Activated CD4-positive, alpha-beta T cell treated with anti-CD3 and anti-CD28 coated beads for 36 hours (primary cell): ENCODE measurements at places on chromosomes 1 and 21.
A peak's percentile ranks its signal among the peaks of the same experiment; 100 is the strongest.

- no peak overlapping the region for H3K27ac ChIP-seq
- no peaks in the 10 kb centered on the region for H3K27me3 ChIP-seq
- peaks cover 1% of the 10 kb centered on the region for H3K36me3 ChIP-seq
- DNase-seq = peak; percentile 1
Measured at GRCh38 chr21:45990049-45990711, 8.6 kb downstream of the COL6A1 start.

DNA sequence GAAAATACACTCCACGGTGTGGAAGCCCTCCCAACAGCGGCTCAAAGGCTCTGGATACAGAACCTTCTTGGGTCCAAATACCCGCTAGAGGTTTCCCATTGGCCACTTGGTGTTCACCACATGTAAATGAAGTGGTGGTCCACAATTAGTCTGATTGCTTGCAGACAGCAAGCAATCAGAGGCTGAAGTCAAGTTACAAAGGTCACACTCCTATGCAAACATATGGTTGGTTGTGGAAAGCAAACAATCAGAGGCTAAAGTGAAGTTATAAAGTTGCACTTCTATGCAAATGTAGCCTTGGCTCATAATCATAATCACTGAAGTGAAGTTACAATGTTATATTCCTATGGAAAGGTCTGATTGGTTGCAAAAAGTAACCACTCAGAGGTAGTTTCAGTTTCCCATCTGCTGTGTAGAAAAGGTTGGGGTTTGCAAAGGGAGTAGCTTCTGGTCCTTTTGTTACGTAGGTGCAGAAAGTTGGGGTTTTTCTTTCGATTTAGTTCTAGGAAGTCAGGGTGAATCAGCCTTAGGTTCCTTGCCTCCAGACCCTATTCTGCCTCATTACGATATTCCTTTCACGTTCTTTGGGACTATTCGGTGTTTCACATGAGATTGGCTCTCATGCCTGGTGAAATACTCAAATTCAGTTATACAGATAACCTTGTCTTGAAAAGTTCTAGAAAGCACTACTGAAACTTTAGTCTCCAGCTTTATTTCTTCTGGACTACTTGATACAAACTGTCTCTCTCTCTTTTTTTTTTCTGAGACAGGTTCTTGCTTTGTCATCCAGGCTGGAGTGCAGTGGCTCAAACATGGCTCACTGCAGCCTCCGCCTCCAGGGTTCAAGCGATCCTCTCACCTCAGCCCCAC is 36.7 kb upstream of the MTF2 start:
- H3K36me3 ChIP-seq = no peaks in the 10 kb centered on the region
- H3K4me3 ChIP-seq = peak overlapping the region; percentile 56
- peak overlapping the region; percentile 92 for H3K27ac ChIP-seq
- peaks cover 30% of the 10 kb centered on the region for H3K4me1 ChIP-seq

DNA sequence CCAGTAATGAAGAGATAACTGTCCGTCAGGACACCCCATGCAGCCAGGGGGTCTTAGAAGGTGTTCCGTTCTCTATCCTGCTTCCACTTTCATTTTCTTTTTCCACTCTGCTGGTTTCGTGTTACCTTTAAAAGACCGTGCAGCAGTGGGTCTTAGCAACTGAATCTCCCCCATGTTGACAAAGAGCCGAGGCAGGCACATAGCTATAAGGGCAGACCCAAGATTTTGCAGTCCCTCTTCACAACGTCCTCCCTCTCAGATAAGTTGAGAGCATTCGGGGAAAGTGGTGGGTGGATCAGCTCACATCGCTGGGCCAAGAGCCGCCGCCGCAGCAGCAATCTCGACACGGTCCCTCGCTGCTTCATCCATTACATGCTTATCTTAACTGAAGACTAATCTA is 355.5 kb downstream of the LMO4 start:
- H3K36me3 ChIP-seq = no peaks in the 10 kb centered on the region
- H3K27ac ChIP-seq = no peak overlapping the region
- peak overlapping the region; percentile 17 for H3K4me3 ChIP-seq
- H3K27me3 ChIP-seq = peaks cover 3% of the 10 kb centered on the region
- DNase-seq = no peak

DNA sequence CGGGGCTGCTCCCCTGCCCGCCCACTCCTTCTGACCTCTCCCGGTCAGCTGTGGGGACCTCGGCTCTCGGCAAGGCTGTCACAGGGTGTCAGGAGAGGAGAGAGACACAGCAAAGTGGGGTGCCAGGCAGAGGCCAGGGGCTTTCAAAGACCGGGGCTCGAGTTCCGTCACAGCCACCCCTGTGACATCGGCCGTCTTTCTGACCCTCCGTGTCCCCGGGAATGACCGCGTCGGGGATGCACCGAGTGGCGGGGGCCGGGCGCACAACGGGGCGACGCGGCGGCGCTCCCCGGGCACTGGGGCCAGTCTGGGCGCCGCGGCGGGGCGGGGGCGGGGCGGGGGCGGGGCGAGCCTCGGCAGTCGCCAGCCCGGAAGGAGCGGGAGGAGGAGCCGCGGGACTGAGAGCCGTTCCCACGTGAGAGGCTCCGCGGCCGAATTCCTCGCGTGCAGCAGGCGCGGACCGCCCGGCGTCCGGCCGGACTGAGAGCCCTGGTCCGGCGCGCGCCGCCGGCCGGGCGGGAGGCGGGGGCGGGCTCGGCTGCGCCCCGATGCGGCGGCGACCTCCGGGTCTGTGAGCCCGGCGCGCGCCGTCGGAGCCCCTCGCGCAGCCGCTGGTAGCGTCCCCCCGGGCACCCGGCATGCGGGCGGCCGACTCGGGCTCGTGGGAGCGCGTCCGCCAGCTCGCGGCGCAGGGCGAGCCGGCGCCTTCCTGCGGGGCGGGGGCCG is 229.7 kb upstream of the TMEM51 start:
- peaks cover 34% of the 10 kb centered on the region for H3K27me3 ChIP-seq
- peaks cover 2% of the 10 kb centered on the region for H3K4me1 ChIP-seq
- DNase-seq = peak; percentile 58
- H3K27ac ChIP-seq = no peak overlapping the region
- H3K4me3 ChIP-seq = peak overlapping the region; percentile 60

- H3K27ac ChIP-seq = no peak overlapping the region
- H3K4me1 ChIP-seq = no peaks in the 10 kb centered on the region
- no peaks in the 10 kb centered on the region for H3K27me3 ChIP-seq
- H3K36me3 ChIP-seq = peaks cover 34% of the 10 kb centered on the region
- DNase-seq = no peak
Measured at GRCh38 chr21:37200641-37201480, 66.3 kb downstream of the VPS26C start.

- H3K36me3 ChIP-seq = no peaks in the 10 kb centered on the region
- no peak for DNase-seq
- H3K4me1 ChIP-seq = peaks cover 19% of the 10 kb centered on the region
- H3K27me3 ChIP-seq = peaks cover 8% of the 10 kb centered on the region
- no peak overlapping the region for H3K4me3 ChIP-seq
Measured at GRCh38 chr1:64476251-64476952, 6.5 kb downstream of the CACHD1 start.

DNA sequence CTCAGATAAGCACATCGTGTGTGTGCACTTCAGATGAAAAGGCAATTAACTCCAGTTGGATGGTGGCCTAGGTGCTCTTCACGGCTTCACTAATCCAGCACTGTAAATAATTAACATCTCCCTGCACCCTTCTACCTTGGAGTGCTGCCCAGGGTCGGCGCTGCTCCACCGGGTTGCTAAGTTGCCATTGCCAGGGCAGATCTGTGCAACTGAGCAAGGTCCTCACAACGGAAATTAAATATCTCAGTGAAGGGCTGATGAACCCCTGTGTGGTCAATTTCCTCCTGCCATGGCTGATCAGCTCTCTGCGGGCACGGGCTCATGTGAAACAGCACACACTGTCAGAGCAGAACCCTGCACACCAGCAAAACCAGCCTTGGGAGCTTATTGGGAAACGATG is 63.2 kb downstream of the SYDE2 start:
- no peaks in the 10 kb centered on the region for H3K27me3 ChIP-seq
- no peak overlapping the region for H3K27ac ChIP-seq
- no peaks in the 10 kb centered on the region for H3K4me1 ChIP-seq
- no peak overlapping the region for H3K4me3 ChIP-seq
